ENCODE measurements at places on chromosomes 6 and 20.
A peak's percentile ranks its signal among the peaks of the same experiment; 100 is the strongest.

- no peaks in the 10 kb centered on the region for H3K4me1 ChIP-seq
- no peak overlapping the region for H3K4me3 ChIP-seq
- no peak for DNase-seq
- H3K27me3 ChIP-seq, result peaks cover 27% of the 10 kb centered on the region
- no peak overlapping the region for H3K27ac ChIP-seq
Measured at GRCh38 chr6:39282774-39283173, 31.4 kb downstream of the KCNK17 start.

- H3K4me1 ChIP-seq, result no peaks in the 10 kb centered on the region
- H3K4me3 ChIP-seq, result no peak overlapping the region
- no peaks in the 10 kb centered on the region for H3K27me3 ChIP-seq
- no peak overlapping the region for H3K27ac ChIP-seq
- DNase-seq, result no peak
- no peaks in the 10 kb centered on the region for H3K36me3 ChIP-seq
Measured at GRCh38 chr6:69007781-69008180, 372.7 kb downstream of the ADGRB3 start.

GRCh38 chr6:82083646-82084045 is 163.9 kb downstream of the IBTK start:
- H3K27ac ChIP-seq, result no peak overlapping the region
- no peaks in the 10 kb centered on the region for H3K4me1 ChIP-seq
- no peaks in the 10 kb centered on the region for H3K27me3 ChIP-seq
- no peak overlapping the region for H3K4me3 ChIP-seq

- H3K27me3 ChIP-seq, result peaks cover 22% of the 10 kb centered on the region
- H3K4me1 ChIP-seq, result no peaks in the 10 kb centered on the region
- no peak overlapping the region for H3K27ac ChIP-seq
- no peak overlapping the region for H3K4me3 ChIP-seq
- no peak for DNase-seq
- no peaks in the 10 kb centered on the region for H3K36me3 ChIP-seq
Measured at GRCh38 chr6:138383776-138384175, 6.1 kb downstream of the SMIM28 start.

- H3K4me3 ChIP-seq, result peak overlapping the region; percentile 92
- peak overlapping the region; percentile 99 for H3K27ac ChIP-seq
- no peaks in the 10 kb centered on the region for H3K27me3 ChIP-seq
- H3K36me3 ChIP-seq, result peaks cover 74% of the 10 kb centered on the region
- H3K4me1 ChIP-seq, result peaks cover 38% of the 10 kb centered on the region
Measured at GRCh38 chr6:36594816-36595643, 868 bp downstream of the SRSF3 start.
